Stimulated activated CD8-positive, alpha-beta memory T cell treated with anti-CD3 and anti-CD28 coated beads, Interleukin-4, amount 100 ng/mL, for 4 hours (primary cell): ENCODE measurements at places on chromosomes 5 and 9.

- DNase-seq, result no peak
Measured at GRCh38 chr5:68748101-68748500, 345.7 kb upstream of the SLC30A5 start.

DNA sequence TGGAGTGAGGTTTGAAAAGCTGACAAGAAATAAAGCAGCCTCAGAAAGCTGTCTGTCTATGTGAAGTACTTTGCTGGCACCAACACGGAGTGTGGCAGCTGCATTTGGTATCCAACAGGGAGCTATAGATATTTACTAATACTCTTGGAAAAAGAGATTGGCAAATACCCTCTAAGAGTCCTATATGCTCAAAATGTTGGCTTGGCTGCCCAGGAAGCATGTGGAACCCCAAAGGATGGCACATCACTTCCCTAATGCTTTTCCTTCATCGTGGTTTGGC, 398.3 kb downstream of the TLE4 start:
- no peak for DNase-seq

GRCh38 chr9:133826289-133827085, 88.3 kb upstream of the SARDH start:
- DNase-seq, result no peak

GRCh38 chr5:106801554-106801953, 869.2 kb downstream of the EFNA5 start:
- no peak for DNase-seq

- no peak for DNase-seq
Measured at GRCh38 chr5:107436201-107436600, 234.5 kb downstream of the EFNA5 start.
